Chondrocyte (in vitro differentiated cells): ENCODE measurements at places on chromosomes 1 and 21. TPM values are rescaled to one million over a fixed set of nuclear protein-coding genes. Genes with fewer than 3 reads are reported as not detected.
A peak's percentile ranks its signal among the peaks of the same experiment; 100 is the strongest.

GLRX2 gene
- total RNA-seq, result 27.6 to 33.1 TPM (median 31.1 TPM) in 3 replicates

ADORA1 gene
- 0.24 to 2.1 TPM (median 1.7 TPM) in 3 replicates for total RNA-seq

DNAH14 gene
- total RNA-seq, result 15.3 to 28.1 TPM (median 16.0 TPM) in 3 replicates

LY9 gene
- not detected in 3 replicates for total RNA-seq

- DNase-seq, result peak; percentile 87
These were observed 1.3 kb downstream of the COL24A1 start for GRCh38 chr1:86155051-86155806.

DNA sequence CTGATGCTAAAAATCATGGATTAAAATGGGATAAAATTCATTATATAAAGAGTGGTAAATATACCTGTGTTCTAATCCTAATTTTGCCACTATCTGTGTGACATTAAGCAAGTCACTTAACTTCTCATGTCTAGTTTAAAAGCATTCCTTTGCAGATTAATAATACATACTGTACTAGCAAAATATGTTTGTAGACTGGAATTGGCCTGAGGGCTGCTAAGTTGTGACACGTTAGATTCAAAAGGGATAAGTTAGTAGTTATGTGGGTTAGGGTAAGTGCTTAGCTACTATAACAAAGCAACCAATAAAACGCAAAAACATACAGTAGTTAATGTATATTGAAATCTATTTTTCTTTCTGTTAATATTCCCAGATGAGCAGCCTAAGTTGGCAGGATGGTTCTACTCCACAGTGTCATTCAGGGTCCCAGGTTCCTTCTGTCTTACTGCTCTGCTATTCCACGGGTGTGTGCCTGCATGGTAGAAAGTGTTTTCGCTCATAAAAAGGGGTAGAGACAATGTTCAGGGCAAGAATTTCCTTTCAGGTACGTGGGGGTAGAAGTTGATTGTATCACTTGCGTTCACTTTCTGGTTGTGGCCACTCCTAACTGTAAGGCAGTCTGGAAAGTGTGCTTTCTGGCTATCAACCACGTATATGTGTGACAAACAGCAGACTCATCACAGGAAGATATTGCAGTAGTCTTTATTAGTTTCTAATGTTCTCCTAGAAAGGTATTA is 239.8 kb downstream of the NFIA start:
- DNase-seq, result no peak

DNA sequence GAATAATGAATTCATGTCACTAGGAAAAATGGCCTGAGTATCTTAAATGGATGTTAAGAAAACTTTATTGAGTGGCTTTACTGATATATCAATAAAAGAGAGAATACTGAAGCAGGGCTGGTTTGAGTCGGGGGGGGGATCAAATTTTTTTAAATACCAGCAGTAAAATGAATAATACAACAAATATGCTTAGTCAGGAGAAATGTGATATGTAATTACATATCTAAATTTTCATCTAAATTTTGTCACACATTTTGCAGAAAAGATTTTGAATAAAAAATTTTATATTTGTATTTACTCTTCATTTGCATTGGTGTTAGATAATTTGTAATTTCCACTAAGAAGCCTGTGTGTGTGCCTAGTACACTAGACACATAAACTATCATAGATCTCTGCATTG is 2300.2 kb downstream of the MRPL39 start:
- DNase-seq, result no peak

- DNase-seq, result no peak
These were observed 202.0 kb downstream of the PBX1 start for GRCh38 chr1:164761009-164761408.

GRCh38 chr1:146021050-146021445 is 487 bp downstream of the HJV start:
- DNase-seq, result no peak

DNA sequence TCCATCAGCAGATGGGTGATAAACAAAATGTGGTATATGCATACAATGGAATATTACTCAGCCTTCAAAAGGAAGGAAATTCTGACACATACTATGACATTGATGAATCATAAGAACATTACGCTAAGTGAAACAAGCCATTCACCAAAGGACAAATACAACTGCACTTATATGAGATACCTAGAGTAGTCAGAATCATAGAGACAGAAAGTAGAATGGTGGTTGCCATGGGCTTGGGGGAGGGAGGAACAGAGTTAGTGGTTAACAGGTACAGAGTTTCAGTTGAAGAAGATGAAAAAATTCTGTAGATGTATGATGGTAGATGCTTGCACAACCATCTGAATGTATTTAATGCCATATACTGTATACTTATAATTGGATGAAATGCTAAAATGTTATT is 39.1 kb upstream of the KCNK2 start:
- no peak for DNase-seq

GRCh38 chr1:201025571-201026002 is 2.1 kb upstream of the KIF21B start:
- no peak for DNase-seq

- no peak for DNase-seq
These were observed 74.0 kb upstream of the KCNE2 start for GRCh38 chr21:34289856-34290255.

- peak; percentile 39 for DNase-seq
These were observed 3.0 kb downstream of the MYOG start for GRCh38 chr1:203082571-203083462.
